ENCODE measurements at places on chromosomes 6 and 20.

DNA sequence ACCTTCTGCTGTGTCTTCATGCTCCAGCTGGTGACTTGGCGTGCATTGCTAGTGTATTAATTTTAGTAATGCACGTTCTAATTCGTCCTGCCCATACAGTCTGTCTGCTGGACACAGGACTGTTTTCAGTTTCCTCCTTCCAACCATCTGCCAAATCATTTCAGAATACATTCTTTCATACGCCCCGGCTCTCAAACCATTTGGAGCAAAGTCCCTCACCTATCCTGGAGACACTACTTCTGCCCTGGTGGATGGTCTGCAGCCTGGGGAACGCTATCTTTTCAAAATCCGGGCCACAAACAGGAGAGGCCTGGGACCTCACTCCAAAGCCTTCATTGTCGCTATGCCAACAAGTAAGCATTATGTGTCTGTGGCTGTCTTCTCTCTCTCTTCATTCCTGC, 60.5 kb downstream of the FNDC1 start:
- no peak for DNase-seq

- DNase-seq, result no peak
Observed at GRCh38 chr6:45462190-45463134, 84.7 kb upstream of the SUPT3H start.

GRCh38 chr20:46226602-46227001, 81.7 kb downstream of the CDH22 start:
- DNase-seq, result no peak

- no peak for DNase-seq
Observed at GRCh38 chr20:42652266-42652665, 537.4 kb downstream of the PTPRT start.

DNA sequence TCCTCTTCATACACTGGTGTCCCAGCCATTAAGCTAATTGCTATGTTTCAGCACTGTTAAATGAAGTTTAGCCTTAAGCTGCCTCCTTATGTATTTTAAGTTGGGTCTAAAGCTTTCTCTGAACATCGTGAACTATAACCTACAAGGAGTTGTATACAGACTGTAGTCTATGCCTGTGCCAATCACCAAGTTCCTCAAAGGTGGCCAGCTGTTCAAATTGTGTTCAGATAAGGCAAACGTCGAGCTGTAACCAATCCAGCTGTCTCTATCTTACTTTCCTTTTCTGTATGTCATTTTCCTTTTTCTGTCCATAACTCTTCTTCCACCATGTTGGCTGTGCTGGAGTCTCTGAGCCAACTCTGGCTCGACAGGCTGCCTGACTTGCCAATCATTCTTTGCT, 199.6 kb downstream of the OGFRL1 start:
- no peak for DNase-seq

GRCh38 chr6:116173928-116174327, 48.0 kb upstream of the COL10A1 start:
- no peak for DNase-seq

DNA sequence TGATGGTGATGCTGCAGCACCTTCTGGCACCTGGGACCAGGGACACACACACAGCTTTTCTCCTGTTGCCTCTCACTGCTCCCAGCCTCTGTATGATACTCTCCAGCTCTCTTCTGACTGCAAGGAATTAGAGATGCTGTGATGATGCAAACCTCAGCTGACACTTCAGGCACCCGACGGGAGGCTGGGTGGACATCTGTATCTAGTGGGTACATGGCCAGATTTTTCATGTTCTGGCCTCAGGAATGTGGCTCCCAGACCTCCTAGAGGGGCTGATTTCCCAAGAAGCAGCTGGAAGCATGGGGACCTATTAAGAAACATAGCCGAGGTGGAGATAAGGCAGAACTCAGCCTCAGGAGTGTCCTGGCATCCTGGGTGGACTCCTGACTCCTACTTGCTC, 6.8 kb upstream of the EPB41L1 start:
- no peak for DNase-seq

DNA sequence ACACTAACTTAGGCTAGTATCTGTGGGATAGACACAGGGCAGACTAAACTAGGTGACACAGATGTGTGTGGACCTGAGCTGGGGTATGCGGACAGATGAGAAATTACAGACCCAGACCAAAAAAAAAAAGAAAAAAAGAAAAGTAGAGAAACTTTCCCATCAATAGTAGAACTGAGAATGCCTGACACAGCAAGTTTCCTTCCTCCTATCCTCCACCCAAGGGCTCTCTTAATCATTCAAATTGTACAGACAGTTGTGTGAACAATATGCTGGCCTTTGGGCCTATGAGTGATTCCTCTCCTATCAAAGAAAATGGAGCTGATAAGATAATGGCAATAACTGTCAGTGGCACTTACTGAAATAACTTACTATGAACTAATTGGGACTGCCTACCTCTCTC, 226.7 kb upstream of the PRDM1 start:
- no peak for DNase-seq

DNA sequence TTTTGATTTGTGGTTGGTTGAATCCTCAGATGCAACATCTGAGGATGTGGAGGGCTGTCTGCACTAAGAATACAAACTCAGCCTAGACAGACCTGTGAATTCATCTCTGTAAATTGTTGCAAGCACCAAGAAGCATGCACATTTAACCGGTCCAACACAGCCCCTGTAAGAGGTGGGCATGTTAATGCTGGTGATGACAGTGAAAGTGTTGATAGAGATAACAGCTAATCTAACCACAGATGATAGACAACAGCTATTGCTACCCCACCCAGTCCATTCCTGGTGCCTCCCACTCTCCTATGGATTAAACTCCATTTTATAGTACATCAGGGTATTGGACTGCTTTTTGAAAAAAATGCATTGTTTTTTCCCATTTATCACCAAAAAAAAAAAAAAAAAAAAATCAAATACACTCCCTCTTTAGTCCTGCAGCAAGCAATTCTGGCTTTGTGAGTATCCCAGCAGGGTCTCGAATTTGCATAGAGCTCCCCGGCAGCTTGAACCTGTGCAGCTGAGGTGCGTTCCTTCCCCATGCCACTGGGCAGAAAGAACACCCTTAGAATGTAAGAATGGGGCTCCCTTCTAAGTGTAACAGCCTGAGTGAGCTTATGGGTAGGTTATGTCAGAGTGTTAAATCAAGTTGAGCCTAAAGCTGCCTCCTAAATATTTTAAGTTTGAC, 270.9 kb upstream of the JARID2 start:
- DNase-seq, result no peak

DNA sequence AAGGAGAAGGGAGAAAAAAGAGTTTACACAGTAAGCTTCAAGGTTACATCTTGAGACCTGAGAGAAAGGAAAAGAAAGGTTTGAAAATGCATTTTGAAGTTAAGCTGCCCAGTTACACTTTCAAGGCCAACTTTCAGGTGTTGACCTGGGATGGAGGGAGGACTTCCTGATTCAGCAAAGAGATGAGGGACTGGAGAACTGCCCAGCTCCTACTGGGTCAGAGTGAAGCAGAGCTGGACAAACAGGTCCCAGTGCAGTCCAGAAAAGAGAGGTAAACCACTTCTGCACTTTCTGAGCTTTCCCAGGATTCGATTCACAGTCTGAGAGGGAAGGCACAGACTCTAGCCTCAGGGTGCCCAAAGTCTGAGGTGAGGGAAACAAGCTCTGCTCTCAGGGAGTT, 6.0 kb upstream of the TJAP1 start:
- DNase-seq, result no peak

DNA sequence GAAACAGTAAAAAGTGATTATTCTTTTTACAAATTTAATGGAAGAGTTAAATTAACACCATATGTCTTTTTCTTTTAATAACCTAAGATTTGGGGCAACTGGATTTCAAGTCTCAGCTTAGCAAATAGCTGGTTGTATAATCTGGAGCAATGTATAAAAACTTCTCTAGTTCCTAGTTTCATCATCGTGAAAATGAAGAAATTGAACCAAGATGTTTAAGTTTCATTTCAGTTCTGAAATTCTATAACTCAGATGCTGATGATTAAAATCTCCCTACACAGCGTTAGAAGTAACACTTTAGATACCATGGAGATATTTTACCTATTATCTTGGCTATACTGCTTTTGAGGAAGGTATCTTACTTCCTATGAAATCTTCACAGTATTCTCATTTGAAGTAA, 252.0 kb downstream of the KIF16B start:
- no peak for DNase-seq

- no peak for DNase-seq
Observed at GRCh38 chr6:40922281-40922680, 116.7 kb downstream of the UNC5CL start.

DNA sequence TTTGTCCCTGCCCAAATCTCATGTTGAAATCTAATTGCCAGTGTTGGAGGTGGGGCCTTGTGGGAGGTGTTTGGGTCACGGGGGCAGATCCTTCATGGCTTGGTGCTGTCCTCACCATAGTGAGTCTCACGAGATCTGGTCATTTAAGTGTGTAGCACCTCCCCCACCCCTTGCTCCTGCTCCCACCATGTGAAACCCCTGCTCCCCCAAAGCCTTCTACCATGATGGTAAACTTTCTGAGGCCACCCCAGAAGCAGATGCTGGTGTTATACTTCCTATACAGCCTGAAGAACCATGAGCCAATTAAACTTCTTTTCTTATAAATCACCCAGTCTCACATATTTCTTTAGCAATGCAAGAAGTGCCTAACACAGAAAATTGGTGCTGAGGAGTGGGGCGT, 19.9 kb upstream of the THBS2 start:
- DNase-seq, result no peak

DNA sequence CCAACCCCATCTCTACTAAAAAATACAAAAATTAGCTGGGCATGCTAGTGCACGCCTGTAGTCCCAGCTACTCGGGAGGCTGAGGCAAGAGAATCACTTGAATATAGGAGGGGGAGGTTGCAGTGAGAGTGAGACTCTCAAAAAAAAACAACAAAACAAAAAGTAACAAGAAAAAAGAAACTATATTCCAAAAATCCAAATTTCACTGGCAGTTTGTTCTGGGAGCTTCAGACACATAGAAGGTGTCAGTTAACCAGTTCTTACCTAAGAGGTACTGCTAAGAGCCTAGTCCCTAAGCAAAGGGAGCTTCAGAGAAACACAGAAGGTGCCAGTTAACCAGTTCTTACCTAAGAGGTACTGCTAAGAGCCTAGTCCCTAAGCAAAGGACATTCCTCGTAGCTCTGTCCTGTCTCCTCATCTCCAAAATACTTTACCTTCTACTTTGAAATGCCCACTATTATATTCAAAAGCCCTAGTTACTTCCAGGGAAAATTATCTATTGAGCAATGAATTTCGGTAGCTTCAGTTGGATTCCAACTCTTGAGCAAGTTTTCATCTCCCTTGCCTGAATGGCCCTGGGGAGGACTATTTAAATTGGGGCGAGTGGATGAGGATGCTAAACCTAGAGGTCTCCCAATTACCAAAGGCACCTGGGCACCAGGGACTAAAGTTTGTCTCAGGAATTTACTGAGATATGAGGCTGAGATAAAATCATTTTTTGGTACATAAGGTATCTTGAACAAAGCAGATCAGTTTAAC, 41.0 kb downstream of the HFE start:
- DNase-seq, result no peak

GRCh38 chr20:38210741-38211140, 45.7 kb upstream of the TGM2 start:
- no peak for DNase-seq

DNA sequence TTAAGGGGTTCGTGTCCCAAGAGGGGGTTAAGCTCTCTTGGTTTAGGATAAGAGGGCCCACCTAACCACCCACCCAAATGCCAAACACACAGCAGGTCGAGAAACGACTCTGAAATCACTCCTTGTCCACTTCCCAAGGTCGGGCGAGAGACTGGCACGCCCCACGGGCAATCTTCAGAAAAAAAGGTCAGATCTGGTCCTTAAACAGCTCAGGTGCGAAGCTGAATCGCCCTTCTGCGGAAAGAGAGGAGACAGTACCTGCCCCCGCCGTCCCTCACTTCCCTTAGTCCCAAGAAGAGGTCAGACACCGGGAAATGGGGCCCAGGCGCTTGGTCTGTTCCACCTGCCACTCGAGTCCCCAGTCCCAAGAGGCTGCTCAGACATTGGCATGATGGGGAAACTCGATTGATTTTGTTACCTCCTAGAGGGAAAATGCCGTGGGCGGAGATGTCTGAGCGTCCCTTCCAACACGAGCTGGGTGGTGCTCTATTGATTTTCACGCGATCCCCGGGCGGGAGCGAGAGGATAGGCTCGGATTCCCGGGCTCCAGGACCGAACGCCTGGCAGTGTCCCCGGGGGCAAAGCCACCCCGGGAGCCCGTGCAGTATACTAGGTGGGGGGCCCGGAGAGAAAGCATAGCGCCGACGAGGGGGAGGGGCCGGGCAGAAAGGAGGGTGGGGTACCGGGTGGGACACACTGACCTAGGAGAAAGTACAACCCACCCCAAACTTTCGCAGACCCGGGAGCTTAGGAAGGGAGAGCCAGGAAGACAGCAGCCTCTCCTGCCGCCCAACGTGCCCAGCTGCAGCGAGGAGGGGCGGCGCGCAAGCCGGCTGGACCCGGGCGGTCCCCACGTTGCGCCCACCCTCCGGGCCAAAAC, 1.1 kb upstream of the SAMD5 start:
- DNase-seq, result peak; percentile 48

DNA sequence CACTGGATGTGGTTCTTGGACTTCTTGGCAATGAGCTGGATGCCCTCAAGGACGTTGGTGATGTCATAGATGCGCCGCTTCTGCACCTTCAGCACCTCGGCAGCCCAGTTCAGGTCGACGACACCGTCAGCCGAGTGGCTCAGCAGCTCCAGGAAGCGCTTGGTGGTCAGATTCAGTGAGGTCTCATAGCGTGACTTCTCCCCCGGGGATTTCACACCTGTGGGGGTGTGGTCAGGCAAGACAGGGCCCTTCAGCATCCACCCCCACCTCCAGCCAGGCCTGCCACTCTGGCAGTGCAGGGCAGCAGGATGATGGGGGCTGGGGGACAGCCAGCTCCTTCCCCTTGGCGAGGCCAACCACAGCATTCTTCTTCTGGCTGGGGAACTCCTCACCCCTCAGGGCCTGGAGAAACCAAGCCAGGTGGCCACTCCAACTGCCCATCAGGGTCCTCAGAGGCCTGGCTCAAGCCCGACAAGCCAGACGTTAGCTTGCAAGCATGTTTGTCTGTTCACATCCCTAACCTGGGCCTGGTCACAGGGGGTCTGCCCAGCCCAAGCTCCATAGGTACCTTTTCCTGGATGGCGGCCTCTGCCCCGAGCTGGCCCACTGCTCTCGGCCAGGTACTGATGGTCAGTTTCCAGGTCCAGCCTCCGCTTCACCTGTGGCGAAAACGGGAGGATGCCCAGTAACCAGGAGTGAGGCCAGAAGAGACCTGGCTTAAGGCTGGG, 5.7 kb upstream of the NECAB3 start:
- DNase-seq, result no peak

DNA sequence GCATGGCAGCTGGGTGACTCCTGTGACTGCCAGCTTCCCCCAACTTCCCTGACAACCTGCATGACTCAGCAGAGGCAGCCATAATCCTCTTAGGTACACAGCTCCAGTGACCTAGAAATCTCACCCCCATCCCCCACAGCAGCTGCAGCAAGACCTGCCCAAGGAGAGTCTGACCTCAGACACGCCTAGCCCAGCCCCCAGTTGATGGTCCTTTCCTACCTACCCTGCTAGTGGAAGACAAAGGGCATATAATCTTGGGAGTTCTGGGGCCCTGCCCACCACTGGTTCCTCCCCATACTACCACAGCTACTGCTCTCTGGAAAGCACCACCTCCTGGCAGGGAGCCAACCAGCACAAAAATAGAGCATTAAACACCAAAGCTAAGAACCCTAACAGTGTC, 90.2 kb downstream of the F13A1 start:
- DNase-seq, result no peak

GRCh38 chr6:25138934-25139415, 140.2 kb upstream of the CARMIL1 start:
- no peak for DNase-seq

Data from HEK293T (cell line).